NCI-H82 (cell line): ENCODE measurements at places on chromosomes 2 and 18.

- no peak for DNase-seq
Measured at GRCh38 chr2:85413592-85414420, 3.6 kb upstream of the CAPG start.

DNA sequence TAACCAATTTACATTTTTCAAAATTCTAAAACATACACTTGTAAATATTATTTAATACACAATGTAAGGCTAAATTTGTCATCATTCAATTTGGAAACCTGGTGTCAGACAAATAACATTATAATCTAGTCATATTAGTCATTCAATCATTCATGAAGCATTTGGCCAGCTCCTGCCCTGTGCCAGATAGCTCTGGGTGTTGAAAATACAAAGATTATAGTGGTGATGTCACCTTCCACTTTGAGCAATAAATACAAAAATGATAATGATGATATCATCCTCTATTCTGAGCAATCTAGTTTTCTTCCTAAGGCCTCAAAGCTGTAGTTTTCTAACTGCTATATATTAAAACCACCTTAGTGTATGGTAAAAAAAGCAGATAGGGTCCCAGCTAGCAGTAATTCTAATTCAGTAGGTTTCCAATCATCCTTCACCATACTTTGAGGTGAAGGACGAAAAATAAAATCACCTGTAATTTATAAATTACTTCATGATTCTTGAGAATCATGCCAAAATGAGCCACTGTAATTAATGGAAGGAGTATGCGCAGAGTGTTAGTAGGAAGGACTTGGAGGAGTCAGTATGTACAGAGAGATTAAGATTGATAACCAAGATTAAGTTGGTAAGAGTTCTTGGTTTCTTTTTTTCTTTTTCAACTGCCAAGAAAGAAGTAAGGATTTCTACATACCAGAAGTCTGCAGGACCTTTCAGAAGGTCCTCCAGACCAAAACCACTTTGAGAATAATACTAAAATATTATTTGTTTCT, 23.2 kb downstream of the MEMO1 start:
- no peak for DNase-seq

- DNase-seq, result no peak
Measured at GRCh38 chr18:58761241-58761969, 90.1 kb downstream of the MALT1 start.

GRCh38 chr2:219679571-219679970, 52.1 kb downstream of the SLC4A3 start:
- peak; percentile 41 for DNase-seq

DNA sequence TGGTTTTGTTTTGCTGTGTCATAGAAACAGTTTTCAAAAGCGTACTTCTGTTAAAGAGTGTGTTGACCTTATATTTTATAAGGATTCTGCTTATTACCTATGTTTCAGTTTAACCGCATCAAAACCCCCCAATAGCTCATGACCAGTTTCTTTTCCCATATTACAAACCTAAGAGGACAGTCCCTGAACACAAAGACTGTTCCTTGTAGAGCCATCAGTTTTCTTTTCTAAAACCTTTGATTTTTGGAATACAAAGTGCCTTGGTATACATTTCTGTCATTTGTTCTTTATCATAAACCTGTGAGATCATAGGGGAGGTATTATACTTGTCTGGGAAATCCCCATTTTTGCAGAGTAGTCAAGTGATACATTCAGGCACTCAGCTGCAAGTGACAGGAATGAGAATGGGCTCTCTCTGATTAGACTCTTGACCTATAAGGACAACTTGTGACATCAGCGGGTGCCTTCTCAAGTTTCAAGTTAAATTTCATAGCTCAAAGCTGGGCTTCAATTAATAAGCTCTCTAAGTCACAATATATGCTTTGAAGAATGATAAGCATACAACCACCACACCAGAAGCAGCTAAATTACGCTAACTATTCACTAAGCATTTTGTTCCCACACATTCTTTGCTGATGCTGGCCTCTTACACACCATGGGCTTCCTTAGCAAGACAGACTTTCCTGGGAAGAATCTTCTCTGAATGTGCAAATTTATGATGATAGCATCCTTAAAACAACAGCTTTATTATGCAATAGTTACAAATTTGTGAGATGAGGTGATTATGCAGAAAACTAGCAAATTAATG, 97.5 kb upstream of the CD302 start:
- DNase-seq, result no peak

DNA sequence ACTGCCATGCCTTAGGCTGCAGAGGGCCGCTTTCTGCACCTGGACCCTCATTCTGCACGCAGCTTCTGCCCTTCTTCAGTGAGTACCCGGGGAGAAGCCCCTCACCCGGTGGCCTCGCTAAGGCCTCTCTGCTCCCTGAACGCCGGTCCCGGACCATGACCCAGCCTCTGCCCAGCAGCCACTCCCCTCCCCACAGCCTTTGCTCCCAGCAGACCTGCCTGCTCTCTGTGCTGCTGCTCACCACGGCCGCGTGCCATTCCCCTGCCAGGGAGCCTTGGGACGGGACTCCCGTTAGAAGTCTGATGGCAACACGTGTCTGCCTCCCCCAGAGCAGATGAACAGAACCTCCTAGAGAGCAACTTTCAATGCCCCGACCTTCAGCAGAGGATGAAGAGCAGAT, 282.8 kb downstream of the NDUFA10 start:
- no peak for DNase-seq

GRCh38 chr2:211237586-211238275, 681.3 kb downstream of the CPS1 start:
- DNase-seq, result no peak
